Gastrocnemius medialis (tissue), 4 donors: ENCODE measurements at places on chromosomes 4 and X.

GRCh38 chr4:23737571-23737970 lies 152.3 kb downstream of the PPARGC1A start:
- H3K27me3 ChIP-seq = no peaks in the 10 kb centered on the region
- H3K4me3 ChIP-seq = no peak overlapping the region
- no peak for DNase-seq
- no peaks in the 10 kb centered on the region for H3K36me3 ChIP-seq
- H3K27ac ChIP-seq = no peak overlapping the region

- no peak overlapping the region for H3K4me3 ChIP-seq
These were observed 1961.5 kb upstream of the TENM3 start for GRCh38 chr4:180281724-180282123.

DNA sequence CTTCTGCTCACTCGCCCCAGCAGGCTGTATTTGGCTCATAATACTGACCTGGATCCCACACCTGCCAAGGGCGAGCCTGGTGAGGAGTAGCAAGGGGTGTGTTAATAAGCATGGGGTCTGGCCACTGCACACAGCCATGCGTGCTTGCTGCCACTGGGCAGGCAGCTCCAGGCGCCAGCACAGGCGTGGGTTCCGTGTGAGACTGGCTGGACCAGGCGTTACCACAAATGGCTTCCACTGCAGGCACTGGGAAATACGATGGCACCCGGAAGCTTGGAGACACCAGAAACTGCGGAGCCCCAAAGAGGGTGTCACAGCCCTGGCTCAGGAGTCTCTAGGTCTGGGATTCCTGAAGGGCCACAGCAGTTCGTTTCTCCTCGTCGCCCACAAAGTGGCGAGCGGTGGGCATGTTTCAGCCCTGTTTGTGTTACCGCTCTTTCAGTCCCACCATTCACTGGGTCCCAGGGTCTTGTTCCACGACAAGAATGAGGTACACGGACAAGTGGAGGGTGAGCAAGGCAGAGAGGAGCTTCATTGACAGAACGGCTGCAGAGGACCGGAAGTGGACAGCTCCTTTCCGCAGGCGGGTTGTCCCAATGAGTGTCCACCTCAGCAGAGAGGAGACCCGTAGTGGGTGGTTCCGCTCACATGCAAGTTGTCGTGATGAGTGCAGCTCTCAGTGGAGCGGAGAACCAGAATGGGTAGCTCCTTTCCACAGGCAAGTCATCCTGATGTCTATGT lies 428.9 kb downstream of the EPHA5 start:
- H3K4me3 ChIP-seq = no peak overlapping the region
- no peak overlapping the region for H3K27ac ChIP-seq
- DNase-seq = no peak
- H3K27me3 ChIP-seq = no peaks in the 10 kb centered on the region

DNA sequence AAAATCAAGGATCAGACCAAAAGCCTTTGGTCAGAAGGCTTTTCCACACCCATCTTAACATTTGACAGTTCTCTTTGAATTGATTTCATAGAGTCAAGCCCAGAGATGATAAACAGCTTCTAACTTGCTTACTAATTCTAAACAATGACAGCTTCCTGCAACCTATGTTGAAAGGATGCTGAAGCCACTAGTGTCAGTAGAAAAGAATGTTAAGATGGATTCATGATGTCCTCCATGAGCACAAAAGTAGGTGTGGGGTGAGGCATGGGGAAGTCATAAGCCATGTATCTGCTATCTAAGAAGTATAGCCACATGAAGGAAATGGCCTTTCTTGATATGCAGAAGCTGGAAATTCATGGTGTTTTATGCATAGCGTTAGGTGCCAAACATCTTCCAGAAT lies 269.3 kb downstream of the DHX15 start:
- H3K27me3 ChIP-seq = no peaks in the 10 kb centered on the region
- H3K27ac ChIP-seq = no peak overlapping the region
